ENCODE measurements at places on chromosomes 6 and 20.

DNA sequence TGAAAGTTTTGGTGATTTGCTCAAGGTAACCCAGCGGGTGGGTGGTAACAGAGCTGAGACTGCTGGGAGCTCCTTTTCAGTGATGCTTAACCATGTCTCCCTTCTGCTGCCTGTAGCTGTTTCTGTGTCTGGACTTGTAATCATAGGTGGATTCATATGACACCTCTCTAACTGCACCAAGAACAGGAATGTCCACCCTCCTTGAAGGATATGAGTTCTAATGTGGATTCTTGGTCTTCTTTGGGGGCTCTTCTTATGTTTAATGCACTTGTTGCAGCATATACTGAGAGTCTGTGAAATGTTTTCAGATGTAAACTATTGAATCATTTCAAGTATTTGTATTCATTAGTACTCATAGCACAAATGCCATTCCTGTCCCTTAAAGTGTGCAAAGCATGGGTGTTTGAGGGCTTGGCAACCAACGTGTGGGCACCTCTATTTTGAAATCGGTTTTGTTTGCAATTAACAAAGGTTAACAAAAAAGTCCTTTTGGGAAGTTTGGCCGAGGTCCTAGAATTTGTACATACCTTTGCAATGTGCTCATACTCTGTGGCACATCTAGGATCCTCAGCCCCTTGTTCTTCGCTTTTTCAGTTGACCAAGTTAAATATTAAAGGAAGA, 138.0 kb downstream of the SOX4 start:
- no peak for DNase-seq

DNA sequence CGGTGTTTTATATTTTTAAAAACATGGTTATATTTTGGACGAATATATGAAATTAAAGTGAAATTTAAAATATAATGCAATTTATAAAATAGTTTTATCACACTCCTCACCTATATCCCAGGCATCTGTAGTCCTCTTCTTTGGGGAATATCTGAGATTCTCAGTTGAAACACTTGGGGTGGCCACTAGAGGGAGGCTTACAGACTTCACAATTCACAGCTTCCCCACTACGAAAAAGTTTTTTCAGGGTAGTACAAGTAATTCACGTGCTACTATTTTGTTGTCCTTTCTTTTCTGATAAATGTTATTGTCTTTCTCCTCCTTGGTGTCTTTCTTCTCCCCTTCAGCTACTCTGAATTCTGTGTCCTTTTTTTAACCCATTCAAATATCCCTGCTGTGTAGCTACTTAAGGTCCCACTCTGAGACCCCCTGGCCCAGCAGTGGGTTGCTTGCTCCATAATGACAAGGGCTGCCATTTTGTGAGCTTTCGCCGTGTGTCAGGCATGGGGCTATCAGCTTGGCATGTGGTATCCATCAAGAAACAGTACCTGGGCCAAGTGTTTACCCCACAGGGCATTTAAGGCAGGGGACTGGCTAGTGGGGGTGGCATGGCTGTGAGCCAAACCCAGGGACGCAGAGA, 43.6 kb upstream of the PHACTR3 start:
- no peak for DNase-seq

DNA sequence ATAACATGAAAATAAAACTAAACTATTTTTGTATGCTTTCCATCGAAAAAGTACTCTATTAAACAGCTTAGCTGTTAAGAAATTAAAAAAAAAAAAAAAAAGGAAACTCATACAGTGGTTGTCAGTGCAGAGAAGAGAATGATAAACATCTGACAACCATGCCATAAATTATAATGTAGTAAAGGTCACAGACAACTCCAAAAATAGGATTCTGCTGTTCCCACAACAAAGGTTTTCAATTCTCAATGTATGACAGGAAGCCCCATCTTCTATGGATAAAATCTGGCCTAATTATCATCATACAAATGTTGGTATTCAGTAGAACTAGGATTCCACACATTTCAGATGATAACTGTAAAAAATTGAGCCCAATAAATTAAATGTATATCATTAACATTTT, 5.0 kb downstream of the PLN start:
- no peak for DNase-seq

DNA sequence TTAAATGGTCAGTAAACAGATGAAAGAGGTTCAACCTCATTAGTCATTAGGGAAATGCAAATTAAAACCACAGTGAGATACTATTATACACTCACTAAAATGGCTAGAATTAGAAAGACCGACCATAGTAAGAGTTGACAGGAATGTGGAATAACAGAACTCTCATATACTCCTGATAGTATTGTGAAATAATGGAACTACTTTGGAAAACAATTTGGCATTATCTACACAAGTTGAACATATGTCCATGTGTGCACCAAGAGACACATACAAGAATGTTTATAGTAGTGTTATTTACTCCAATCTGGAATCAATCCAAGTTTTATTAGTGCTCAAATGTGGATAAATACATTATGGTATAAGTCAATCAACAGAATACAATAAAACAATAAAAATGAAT, 59.6 kb downstream of the AK9 start:
- no peak for DNase-seq

GRCh38 chr20:20317621-20318364, 50.1 kb upstream of the INSM1 start:
- no peak for DNase-seq

GRCh38 chr6:35076997-35077712, 64.0 kb downstream of the TCP11 start:
- DNase-seq = no peak

DNA sequence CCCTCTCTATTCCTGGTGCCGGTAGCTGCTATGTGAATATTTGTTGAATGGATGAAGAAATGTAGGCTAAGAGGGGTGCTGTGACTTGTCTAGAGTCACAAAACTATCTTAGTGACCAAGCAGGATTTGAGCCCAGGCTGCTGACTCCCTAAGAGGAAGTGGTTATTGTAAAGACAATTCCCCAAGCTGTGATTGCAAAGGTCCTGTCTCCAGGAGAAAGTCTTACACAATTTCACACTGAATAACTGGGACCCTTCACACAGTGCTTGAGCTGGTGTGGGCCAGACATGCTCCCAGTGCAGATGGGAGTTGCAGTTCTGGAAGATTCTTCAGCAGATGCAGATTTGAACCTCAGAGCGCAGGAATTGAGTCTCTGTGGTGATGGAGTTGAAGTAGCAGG, 38.1 kb downstream of the IYD start:
- DNase-seq = no peak

- DNase-seq = no peak
These were observed 19.0 kb upstream of the MAP3K7 start for GRCh38 chr6:90605749-90606340.

DNA sequence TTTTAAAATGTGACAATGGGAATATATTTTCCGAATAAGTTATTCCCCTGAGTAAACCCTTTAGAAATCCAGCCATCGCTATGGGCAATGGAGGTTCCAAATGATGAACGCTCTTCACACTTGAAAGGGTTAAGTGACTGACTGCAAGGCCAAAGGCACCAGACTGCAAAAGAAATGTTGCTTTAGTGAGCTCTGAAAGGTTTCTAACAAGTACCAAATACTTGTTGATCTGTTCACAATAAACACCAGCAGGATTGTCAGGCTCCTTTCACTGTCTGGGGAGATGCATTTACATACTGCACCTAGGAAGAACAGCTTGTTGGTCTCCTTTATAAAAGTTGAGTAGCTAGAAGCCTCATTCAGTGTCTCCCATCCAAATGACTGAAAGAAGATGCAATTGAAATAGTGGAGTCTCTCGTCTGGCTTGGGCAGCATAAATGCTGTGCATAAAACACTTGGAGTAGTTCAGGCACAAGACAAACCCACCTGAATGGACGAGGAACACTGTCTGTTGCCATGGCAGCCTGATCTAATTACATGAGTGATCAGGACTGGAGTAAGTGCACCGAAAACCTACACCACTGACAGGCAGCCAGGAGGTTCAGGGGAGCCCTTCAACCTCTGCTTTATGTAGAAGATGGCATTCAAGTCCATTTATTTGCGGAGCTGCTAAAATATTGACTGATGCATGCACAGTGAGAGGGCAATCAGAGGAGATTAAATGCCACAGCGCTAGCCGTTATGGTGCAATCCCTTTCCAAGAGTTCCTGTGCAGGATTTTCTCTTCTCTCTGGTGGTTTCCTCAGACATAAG, 2.9 kb downstream of the ATXN1 start:
- DNase-seq = no peak

- no peak for DNase-seq
These were observed 137.5 kb downstream of the BTBD3 start for GRCh38 chr20:12055161-12055560.

DNA sequence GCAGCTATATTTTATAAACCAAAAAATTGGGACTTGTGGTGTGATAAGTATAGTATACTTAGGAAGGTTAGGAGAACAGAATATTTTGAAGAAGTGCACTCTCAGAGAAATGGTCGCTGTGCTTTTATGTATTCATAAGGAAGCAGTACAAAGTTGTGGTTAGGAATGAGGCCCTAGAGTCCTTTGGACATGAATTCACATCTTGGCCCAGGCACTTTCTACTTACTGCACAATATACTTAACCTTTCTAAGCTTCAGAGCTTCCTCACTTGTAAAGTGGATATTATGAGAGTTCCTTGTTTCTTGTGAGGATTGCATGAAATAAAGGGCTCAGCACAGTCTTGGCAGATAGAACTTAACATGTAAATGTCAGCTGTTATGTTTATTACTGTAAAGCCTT, 21.0 kb upstream of the SERINC3 start:
- DNase-seq = no peak

- no peak for DNase-seq
These were observed 37.1 kb upstream of the TFAP2A start for GRCh38 chr6:10451828-10452509.

DNA sequence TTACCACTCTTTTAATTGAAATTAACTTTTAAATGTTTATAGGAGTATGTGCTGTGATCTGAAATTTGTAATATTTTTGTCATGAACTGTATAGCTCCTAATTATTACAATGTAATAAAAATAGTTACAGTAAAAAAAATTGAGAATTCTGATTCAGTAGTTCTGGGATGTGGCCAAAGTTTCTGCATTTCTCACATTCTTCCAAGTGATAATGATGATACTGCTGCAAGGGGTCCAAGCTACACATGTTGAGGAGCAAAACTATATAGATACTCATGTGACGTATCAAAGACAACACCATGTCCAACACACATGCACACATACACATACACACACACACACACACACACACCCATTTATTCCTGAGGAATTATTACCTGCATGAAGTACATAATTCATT, 71.0 kb upstream of the FAM83B start:
- no peak for DNase-seq

DNA sequence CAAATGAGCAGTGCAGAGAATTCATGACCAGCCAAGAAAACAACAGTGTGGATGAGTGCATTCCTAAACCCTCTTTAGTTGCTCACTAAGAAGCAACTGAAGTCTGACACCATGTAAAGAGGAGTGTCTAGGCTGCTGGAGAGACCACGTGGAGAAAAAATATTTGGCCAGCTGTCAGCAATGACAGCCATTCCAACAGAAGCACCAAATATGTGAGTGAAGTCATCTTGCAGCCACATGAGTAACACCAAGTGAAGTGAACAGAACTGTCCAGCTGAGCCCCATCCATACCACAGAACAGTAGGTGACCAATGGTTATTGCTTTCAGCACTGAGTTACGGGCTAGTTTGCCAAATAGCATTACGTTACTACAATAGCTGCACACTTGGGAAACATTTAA, 89.4 kb downstream of the TBXT start:
- no peak for DNase-seq

Data from cortex of kidney (tissue), 1 donor.